Omental fat pad (tissue), 4 donors: ENCODE measurements at places on chromosomes 12 and 14. TPM values are rescaled to one million over a fixed set of nuclear protein-coding genes. Genes with fewer than 3 reads are reported as not detected.

- no peak for DNase-seq
These were observed 15.0 kb upstream of the KRT73 start for GRCh38 chr12:52633383-52633782.

GRCh38 chr14:36313206-36313605 lies 7.2 kb downstream of the MBIP start:
- DNase-seq = no peak

- DNase-seq = no peak
These were observed 52.1 kb upstream of the ATP2B1 start for GRCh38 chr12:89760783-89761182.

Gene SLC4A8
- total RNA-seq = 4.7 TPM

- no peak for DNase-seq
These were observed 233.3 kb downstream of the CCDC59 start for GRCh38 chr12:82124711-82125380.

Gene TC2N
- total RNA-seq = 106 TPM
